Esophagus squamous epithelium (tissue), 5 donors: ENCODE measurements at places on chromosomes 16 and 17.

GRCh38 chr16:54473226-54473993 lies 186.8 kb upstream of the IRX3 start:
- DNase-seq: no peak

GRCh38 chr16:12387786-12388185 lies 411.3 kb downstream of the SNX29 start:
- no peak for DNase-seq

- DNase-seq: no peak
Observed at GRCh38 chr16:81810894-81811538, 31.9 kb downstream of the PLCG2 start.

- DNase-seq: no peak
Observed at GRCh38 chr17:1164935-1165556, 14.7 kb downstream of the ABR start.

GRCh38 chr16:81493755-81494433 lies 49.3 kb downstream of the CMIP start:
- DNase-seq: no peak

GRCh38 chr16:47626246-47626645 lies 165.1 kb downstream of the PHKB start:
- DNase-seq: no peak

- no peak for DNase-seq
Observed at GRCh38 chr16:1393613-1394176, 20.8 kb downstream of the UNKL start.

DNA sequence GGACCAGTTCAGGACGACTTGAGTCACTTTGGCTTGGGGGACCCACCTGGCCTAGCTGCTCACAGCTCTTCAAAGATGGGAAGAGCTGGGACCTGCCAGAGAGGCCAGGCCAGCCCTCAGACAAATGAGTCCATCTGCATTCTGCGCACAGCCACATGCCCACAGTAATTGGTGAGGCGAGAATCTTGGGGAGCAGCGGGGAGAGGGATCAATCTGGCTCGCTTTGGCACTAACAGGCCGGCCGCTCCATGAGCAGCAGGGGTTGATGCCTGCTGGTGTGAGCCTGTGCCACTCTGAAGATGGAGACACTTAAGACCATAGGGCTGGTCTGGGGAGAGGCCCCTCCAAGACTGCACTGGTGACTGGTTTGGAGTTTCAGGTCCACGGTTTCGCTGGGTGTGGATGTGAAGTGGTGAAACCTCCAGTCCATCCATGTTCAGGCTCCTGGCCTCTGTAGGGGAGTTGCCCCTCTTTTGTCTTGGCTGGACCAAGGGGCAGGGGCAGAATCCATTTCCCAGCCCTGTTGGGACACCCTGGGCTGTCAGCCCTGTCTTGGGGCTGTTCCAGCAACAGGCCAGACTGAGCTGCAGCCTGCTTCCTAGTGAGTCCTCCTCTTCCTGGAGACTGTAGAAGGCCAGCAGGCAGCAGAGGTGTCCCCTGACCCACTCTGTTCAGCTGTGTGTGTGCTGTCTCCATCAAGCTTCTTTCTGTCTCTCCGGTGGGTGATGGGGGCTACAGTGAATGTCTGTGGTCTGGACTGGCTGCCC lies 7.3 kb downstream of the CTRL start:
- DNase-seq: no peak

GRCh38 chr17:49993423-49994060 lies 1.5 kb downstream of the DLX3 start:
- DNase-seq: no peak
